ENCODE measurements at places on chromosomes 5 and 9.

- DNase-seq, result peak; percentile 80
Measured at GRCh38 chr9:105205787-105206495, 38.5 kb upstream of the SLC44A1 start.

DNA sequence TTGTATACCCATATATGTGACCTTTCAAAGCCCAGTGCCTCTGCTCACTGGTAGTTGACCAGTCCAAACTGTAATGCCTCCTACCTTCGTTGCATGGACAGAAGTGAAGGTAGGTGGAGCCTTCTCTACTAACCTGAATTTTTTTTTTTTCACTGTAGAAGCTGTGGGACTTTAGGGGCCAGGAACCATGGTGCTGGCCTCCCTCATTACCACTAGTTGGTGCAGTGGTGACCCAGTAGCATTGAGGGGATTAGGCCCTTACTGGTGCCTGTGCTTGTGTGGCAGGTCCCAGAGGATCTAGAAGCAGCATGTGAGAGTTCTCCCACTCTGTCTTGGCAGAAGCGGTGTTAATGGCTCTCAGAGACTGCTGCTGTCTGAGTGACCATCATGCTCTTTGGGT, 2.3 kb downstream of the RALGPS1 start:
- DNase-seq, result no peak

DNA sequence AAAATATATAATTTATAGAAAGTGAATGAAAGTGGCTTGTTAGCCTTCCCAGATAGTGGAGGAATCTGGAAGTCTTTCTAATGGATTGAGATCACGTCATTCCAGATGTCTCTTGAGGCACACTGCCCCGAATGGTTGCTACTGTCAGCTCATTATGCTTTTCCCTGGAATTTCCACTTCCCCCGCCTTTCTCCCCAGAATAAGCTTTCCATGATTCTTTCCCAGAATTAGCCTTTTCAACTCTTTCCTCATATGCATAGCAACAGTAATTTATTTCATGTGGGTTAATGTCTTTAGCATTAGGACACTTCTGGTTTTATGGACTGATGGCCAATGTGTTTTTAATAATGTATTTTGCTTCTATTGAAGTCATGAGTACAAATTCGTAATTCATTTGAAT, 81.5 kb downstream of the PALM2AKAP2 start:
- peak; percentile 31 for DNase-seq

GRCh38 chr5:171633776-171634470, 151.7 kb upstream of the SMIM23 start:
- DNase-seq, result no peak

- no peak for DNase-seq
Measured at GRCh38 chr9:21970800-21971640, 23.2 kb downstream of the CDKN2A start.

GRCh38 chr5:96388176-96388575, 44.9 kb downstream of the PCSK1 start:
- DNase-seq, result no peak

- DNase-seq, result no peak
Measured at GRCh38 chr5:127609957-127610356, 38.9 kb upstream of the CTXN3 start.

DNA sequence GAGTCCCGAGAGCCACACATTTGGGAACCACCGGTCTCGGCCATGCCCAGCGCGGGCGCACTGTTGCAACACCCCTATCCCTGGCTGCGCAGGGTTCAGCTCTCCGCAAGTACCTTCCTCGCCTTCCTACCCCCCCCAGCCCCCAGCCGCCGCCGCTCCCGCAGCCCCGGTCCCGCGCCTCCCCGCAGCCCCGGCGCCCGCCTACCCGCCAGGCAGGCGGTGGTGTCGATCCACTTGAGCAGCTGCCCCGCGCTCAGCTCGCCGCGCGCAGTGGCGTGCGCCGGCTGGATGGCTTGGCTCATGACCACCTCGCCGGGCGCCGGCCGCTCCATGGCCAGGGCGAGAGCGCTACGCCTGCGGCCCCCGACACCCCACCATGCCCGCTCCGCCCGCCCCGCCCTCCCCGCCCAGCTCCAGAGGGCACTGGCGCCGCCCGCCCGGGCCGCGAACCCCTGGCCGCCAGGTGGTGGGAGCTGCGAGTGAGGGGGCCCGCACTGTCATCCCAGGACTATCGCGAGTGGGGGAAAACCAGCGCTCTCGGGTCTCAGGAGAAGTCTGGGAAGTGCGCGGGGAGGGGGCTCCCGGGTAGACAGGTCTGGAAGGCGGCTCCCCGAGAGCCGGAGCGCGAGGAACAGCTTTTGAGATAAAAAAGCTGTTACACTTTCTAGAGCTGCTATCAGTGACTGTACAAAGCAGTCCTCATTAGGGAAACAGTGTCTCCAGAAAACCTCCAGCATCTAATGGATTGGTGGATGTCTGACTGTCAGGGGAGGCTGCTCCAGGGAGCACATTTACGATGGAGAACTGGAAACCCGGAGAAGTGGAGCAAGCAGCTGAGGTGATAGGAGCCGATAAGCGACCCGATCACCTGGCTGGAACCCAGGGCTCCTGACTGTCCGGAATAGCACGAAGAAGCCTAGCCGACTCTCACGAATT, at the start of gene ACOT12:
Gene ACOT12 (minus strand): TSS at position 352 of the 936 bp plus-strand sequence. CDS start 20 bp downstream, at position 332.
- no peak for DNase-seq

- no peak for DNase-seq
Measured at GRCh38 chr5:73266925-73267765, 94.2 kb downstream of the TMEM174 start.

DNA sequence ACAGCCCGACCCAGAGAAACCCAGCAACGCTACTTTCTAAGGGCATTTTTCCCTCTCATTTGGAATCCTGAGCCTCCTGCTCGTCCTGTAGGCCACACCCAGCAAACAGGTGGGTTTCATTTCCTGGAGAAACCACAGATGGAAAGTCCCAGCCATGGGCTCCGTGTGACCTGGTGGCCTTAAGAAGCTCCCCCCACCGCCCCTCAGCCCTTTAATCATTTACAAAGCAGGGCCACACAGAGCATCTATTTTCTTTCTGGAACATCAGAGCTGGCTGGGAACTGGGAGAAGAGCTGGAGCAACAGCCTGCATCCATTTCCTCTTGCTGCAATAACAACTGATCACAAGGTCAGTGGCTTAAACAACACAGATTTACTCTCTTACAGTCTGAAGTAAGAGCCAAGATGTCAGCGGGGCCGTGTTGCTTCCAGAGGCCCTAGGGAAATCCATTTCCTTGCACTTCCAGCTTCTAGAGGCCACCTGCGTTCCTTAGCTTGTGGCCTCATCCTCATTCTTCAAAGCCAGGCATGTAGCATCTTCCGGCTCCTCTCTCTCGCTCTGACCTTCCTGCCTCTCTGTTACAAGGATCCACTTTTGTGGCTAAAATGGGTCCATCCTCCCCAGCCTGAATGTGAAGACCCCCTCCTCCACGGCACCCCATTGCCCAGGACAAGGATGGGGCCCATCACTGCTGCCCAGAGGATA, 40.5 kb downstream of the C9orf50 start:
- no peak for DNase-seq

DNA sequence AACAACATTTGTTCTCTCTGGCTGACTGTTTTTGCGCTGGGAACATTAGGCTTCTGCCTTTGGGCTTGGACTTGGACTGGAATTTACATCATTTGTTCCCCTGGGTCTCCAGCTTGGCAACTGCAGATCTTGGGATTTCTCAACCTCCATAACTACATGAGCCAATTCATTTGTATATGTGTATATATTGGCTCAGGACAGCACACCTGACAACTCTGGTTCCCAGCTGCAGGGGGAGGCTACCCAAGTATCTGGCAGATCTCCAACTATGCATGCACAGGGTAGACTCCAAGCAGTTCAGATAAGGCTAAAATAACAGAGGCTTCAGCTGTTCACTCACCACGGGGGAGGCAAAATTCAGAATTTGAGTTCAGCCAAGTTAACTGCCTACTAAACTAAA, 31.6 kb upstream of the F2RL1 start:
- DNase-seq, result no peak

DNA sequence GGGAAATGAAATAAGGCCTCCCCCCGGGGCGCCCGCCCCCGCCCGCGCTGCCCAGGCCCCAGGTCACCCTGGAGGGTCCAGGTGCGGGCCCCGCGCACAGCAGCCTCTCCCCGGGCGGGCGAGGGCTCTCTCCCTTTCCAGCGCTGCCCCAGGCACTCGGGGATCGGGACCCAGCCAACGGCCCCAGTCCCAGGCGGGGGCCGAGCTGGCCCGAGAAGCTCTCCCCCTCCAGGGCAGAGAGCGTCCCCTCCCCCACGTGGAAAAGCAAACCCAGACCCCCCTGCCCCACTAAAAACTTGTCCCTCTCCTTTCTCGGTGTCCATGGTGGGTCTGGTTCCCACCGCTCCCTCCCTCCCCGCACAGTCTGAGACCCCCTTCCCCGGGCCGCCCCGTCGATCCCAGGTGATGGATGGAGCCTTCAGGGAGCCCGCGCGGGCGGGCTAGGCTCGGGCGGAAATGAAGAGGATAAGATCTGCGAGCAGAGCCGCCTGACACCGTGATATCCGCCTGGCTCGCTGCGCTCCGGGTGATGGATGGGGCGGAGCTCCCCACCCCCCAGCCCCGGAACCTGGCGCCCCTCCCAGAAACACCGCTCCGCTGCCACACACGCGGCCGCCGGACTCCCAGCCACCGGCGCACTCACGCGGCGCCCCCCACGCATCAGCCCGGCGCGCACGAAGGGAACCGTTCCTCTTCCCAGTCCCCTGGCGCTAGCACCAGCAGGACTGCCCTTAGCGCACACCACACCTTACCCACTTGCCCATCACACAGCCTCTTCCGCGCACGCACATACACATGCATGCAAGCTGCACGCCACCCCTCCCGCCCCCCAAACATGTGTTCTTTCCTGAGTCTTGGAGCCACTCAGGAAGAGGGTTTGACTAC, 81.7 kb upstream of the ZBTB43 start:
- DNase-seq, result peak; percentile 92

GRCh38 chr5:142032747-142033631, 20.2 kb upstream of the GNPDA1 start:
- no peak for DNase-seq

- no peak for DNase-seq
Measured at GRCh38 chr9:76463211-76463610, 4.2 kb downstream of the GCNT1 start.

- DNase-seq, result no peak
Measured at GRCh38 chr5:129395247-129395646, 64.9 kb upstream of the ADAMTS19 start.

DNA sequence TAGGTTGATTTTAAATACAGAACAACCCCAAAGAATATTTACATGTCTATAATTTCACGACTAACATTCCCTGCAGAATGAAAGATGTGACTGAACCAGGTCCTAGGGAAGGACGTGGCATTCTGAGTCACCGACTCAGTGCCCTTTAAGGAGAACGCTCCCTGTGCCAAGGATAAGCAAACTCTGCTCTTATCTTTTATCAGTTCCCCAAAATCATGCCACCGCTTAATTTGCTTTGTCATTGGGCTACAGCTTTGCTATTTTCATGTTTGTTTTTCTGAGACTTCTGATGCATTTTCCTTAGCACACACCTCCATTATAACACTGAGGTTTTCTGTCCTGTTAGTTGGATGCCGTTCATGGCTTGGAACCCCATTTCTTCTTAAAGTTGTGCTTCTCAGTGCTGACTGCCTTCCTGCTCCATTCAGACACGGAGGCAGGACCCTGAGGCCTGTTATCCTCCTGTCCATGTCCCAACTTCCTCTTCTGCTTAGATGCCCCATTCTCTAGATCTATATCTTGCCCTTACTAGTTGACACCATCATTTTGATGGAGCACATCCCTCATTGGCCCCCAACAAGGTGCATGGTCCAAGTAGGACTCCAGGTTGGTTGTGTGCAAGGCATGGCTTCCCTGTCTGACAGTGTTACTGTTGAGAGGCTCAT, 11.2 kb upstream of the SEMA4D start:
- DNase-seq, result peak; percentile 43

DNA sequence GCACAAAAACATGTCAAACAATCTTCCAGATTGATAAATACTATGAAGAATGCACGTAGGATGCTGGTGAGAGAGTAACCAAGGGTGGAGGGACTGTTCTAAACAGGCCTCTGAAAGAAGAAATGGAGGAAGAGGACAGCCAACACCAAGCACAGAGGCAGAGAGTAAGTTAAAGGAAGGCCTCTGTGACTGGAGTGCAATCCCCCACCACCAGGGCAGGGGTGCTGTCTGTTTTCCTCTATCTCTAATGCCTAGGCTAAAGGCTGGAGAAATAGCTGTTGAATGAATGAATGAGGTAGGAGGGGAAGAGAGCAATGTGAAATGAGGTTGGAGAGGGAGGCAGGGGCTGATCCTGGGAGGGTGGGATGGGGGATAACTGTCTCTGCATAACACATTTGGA, 88.9 kb downstream of the ANKRD55 start:
- no peak for DNase-seq

DNA sequence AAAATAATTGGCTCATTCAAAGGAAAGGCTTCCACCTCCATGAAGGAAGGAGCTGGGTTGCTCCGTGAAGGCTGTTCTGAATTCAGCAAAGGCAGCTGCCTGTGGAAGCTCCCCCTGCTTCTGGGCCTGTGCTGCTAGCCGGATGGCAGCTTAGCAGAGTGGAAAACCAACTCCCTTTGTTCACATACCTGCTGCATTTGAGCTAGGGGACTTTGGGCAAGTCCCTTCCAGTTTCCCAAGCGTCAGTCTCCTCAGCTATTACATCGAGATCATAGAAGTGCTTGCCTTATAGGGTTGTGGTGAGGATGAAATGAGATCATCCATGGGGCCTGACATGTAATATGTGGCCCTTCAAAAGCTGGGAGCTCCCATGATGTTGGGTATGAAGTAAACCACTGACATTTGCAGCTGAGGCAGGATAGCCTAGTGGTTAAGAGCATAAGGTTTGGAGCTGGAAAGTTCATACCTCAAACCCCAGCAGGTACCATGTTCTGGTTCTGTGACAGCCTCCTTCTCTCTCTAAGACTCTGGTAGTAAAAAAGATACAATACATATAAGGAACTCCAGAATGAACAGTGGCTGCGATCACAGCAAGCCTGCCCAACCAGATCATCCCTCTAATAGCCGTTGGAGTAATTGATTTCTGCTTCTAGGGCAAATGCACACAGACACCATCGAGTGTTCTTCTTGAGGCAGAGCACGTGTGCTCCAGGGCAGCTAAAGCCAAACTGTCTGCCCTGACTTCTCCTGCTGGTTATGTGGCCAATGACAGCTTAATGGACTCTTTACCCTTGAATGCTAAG, 11.0 kb upstream of the DENND1A start:
- DNase-seq, result no peak

DNA sequence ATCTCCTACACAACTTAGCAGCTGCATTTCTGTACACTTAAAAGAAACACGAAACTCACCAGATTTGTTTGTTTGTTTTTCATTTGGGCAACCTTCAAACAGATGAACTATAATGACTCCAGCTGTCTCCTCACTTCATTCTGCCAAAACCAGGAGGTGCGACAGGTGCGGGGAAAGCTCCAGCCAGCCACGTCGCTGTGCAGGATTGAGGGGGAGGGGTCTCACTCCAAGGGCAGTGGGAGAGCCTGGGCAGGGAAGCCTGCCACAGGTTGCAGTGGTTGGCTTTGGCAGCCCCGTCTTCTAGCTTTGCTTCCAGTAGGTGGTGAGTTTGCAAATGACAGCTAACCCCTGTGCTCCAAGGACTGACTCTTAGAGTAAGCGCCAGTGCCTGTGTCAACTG, 215.8 kb downstream of the CEMIP2 start:
- DNase-seq, result no peak

Data from lower leg skin (tissue), 4 donors.